ENCODE measurements at places on chromosomes 2 and 18.

GRCh38 chr18:42510540-42510939 is 555.5 kb downstream of the PIK3C3 start:
- no peak for DNase-seq

- DNase-seq, result no peak
Observed at GRCh38 chr2:69203166-69203985, 183.7 kb downstream of the GFPT1 start.

- no peak for DNase-seq
Observed at GRCh38 chr2:233051241-233052149, 8.6 kb upstream of the INPP5D start.

DNA sequence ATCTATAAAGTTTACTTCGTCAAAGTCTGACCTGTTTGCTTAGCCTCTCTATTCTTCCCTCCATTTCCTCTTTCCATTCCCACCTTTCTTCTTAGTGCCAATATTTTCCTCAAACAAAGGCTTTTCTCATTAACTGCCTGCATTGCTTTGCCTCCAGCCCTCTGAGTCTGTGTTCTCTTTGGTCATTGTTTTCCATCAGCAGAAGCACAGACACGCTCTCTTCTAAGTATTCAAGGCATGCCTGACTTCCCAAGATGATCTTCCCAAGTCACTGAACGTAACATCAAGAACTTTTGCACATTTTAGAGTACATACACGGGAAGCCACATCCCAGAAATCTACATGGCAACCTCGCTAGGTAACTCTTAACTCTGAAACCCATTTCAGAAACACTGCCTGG is 32.6 kb upstream of the ANXA4 start:
- DNase-seq, result no peak

DNA sequence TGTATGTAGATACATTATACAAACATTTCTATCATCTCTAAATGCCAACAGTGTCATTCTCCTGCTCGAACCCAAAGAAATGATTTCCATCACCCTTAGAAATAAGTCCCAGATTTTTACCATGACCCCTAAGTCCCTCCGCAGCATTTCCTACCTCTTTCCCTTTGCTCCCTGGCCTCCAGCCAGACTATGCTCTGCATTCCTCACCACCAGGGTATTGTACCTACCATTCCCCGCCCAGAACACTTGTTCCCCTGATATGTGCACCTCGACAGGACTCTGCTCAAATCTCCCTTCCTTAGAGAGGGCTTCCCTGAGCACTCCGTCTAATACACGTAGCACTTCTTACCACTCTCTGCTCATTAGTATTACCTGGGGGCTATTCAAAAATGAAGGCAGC is 630.2 kb downstream of the ARHGAP15 start:
- no peak for DNase-seq

GRCh38 chr2:71460595-71461303 is 7.4 kb downstream of the DYSF start:
- no peak for DNase-seq
